ENCODE measurements at places on chromosomes 6 and 20.

DNA sequence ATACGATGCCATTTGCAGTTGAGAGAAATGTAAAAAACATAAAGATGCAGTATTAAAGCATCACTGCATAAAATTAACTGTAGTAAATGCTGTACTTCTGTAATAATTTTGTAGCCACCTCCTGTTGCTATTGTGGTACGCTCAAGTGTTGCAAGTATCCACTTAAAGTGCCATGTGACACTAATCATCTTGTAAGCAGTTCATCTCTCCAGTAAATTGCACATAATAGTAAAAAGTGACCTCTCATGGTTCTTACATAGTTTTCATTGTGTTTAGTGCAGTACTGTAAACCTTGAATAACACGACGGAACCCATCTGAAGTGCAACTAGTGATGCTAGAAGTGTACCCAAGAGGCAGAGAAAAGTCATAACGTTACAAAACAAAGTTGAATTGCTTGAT is 190.1 kb upstream of the VGLL2 start:
- DNase-seq, result no peak

GRCh38 chr6:11172501-11173327 is 59.8 kb downstream of the NEDD9 start:
- DNase-seq, result peak; percentile 73

- DNase-seq, result no peak
Measured at GRCh38 chr6:9380568-9380967, 945.2 kb upstream of the SLC35B3 start.

DNA sequence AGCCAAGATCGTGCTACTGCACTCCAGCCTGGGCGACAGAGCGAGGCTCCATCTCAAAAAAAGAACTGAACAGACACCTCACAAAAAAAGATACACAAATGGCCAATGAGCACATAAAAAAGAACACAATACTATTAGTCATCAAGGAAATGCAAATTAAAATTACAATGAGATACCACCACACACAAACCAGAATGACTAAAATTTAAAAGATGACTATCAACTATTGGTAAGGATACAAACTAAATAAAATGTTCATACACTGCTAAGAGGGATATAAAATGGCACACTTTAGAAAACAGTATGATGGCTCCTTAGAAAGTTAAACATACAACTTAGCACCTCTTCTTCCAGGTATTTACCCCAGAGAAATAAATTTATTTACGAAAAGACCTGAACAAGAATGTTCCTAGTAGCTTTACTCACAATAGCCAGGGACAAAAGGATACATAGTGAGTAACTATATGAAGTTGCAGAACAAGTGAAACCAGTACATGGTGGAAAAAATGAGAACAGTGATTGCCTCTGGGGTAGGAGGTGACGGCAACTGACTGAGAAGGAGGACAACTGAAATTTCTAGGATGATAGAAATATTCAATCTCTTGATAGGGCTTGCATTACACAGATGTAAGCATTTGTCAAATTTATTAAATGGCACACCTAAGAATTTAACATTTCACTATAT is 53.2 kb downstream of the FAM8A1 start:
- no peak for DNase-seq

DNA sequence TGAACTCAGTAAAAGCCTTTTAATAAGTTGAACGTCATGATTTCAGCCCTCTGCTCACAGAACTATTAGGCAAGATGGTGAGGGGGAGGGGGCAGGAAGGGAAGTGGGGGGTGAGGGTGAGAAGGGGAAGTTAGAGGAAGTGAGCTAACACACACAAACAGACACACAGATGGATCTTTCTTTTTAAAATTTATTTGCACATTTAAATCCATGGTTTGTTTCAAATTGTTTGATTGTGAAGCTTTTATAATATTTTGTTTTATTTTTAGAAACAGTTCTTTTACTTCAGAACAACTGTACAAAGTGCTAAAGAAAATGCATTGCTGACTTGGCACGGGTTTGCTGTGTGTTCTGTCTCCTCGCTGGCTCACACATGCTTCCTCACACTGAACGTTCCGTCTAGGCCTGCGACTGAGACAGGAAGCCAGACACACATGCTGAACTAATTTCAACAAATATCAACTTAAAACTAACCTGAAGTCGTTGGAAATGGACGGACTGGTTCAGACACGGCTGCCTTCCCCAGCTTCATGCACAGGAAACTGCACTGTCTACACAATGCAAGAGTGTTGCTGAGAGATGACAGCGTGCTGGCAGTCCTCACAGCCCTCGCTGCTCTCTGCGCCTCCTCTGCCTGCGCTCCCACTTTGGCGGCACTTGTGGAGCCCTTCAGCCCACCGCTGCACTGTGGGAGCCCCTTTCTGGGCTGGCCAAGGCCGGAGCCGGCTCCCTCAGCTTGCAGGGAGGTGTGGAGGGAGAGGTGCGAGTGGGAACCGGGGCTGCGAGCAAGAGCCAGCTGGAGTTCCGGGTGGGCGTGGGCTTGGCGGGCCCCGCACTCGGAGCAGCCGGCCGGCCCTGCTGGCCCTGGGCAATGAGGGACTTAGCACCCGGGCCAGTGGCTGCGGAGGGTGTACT is 8.1 kb upstream of the ZBP1 start:
- no peak for DNase-seq

- DNase-seq, result no peak
Measured at GRCh38 chr20:7410150-7410549, 530.1 kb downstream of the HAO1 start.

GRCh38 chr20:62646851-62647520 is 4.7 kb downstream of the SLCO4A1 start:
- no peak for DNase-seq

DNA sequence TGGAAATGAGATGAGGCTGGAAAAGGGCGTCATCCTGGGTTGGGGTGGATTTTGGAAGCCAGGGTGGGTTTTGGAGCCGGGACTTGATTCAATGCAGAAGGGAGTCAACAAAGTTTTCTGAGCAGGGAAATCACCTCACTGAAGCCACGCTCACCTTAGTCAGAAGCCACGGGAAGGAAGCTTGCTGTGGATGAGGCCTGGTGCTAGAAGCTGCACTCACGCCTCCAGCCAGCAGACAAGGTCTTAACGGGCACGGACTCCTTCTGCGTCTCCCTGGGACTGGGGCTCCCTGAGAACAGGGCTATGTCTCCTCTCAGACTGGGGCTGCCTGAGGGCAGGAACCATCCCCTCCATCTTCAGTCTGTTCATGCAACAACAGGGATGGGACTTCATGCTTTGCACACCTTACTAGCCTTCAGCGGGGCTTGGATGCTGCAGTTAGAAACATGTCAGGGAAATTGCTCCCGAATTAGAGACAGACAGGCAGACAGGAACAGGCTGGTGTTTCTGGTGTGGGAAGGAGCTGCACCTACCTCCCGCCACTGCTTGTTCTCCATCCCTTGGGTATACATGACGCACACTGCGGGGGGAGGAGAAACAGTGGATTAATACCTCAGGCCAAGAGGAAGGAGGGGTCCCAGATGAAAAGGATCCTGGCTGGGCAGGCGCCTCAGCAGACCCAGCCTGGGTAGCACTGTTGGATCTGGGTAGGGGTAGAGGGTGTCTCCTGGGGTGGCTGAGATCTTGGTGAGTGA is 17.5 kb downstream of the CPNE5 start:
- DNase-seq, result no peak

- DNase-seq, result no peak
Measured at GRCh38 chr6:153073841-153074240, 57.2 kb downstream of the RGS17 start.

GRCh38 chr6:3377536-3378397 is 79.1 kb downstream of the SLC22A23 start:
- no peak for DNase-seq

GRCh38 chr6:138538390-138539031 is 39.2 kb upstream of the NHSL1 start:
- no peak for DNase-seq

DNA sequence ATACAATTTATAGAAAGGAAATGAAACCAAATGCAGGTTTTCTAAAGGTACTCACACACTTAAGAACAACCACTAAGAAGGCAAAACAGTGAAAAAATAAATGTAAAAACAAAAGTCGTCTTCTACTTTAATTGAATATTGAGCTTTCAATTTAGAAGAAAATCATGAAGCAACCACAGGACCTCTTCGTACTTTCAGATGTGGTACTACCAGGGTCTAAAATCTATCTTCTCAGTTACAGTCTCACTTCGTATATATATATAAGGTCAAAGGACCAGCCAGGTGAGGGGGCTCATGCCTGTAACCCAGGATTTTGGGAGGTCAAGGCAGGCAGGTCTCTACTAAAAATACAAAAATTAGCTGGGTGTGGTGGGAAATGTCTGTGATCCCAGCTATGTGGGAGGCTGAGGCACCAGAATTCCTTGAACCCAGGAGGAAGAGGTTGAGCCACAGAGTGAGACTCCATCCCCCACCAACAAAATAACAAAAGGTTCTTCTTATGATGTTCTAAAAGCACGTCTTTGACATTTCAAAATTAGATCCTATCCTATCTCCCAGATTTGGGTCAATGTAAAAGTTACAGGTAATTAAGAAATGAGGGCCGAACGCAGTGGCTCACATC is 12.5 kb downstream of the ROMO1 start:
- DNase-seq, result no peak

DNA sequence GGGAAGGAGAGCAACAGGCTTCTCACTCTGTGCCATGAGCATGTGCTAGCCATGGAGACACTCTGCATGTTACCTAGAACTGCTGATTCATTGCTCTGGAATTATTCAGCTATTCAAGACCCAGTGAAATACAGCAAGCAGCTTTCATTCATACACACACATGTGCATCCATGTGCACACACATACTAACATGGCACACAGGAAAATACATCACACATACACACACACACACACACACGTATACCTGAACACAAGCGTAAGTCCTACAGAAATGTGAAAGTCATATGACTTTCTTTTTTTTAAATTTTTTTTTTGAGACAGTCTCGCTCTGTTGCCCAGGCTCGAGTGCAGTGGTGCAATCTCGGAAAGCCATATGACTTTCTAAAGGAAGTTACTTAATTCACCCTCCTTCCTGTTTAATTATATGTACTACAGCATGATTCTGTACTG is 108.2 kb upstream of the NFATC2 start:
- no peak for DNase-seq

- no peak for DNase-seq
Measured at GRCh38 chr6:147716434-147716833, 207.9 kb downstream of the SAMD5 start.

- no peak for DNase-seq
Measured at GRCh38 chr6:149895048-149895590, 2.8 kb downstream of the RAET1E start.

DNA sequence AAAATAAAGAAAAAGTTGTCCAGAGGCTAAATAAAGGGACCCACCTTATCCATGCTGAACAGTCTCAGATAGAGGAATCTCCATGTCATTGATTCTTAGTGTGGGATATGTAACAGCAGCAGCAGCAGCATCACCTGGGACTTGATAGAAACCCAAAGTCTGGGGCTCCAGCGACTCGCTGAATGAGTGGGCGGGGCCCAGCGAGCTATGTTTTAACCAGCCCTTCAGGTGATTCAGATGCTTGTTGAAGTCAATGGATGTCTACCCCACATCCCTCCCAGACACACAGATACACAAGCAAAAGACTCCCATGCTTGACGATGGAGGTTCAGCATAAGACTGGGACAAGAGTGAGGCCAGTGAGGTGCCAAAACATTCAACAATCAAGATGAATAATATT is 298.6 kb downstream of the UBE3D start:
- no peak for DNase-seq

GRCh38 chr6:140346428-140346827 is 972.0 kb upstream of the CITED2 start:
- DNase-seq, result no peak

DNA sequence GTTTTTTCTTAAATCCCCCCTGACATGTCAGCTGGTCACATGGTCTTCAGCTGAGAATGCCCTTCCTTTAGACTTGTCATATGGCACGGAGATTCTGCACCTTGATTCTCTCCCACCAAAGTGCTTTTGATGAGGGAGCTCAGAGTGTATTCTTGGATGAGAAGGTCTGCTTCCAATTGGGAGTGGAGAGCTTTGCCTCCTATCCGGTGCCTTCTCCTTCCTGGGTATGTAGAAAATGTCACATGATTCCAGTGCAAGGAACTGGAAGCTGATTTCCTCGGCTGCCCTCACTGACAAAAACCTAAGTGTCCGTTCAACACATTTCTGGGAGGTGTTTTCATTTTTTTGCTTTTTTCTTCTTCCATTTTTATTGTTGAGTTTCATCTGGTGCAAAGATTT is 197.2 kb downstream of the TFAP2C start:
- no peak for DNase-seq

- no peak for DNase-seq
Measured at GRCh38 chr6:5813625-5814027, 193.1 kb downstream of the NRN1 start.

- DNase-seq, result no peak
Measured at GRCh38 chr6:52330470-52330869, 31.5 kb upstream of the PAQR8 start.

GRCh38 chr6:102114402-102114801 is 720.9 kb downstream of the GRIK2 start:
- DNase-seq, result no peak

GRCh38 chr20:62318400-62319345 is 15.9 kb downstream of the ADRM1 start:
- DNase-seq, result no peak

DNA sequence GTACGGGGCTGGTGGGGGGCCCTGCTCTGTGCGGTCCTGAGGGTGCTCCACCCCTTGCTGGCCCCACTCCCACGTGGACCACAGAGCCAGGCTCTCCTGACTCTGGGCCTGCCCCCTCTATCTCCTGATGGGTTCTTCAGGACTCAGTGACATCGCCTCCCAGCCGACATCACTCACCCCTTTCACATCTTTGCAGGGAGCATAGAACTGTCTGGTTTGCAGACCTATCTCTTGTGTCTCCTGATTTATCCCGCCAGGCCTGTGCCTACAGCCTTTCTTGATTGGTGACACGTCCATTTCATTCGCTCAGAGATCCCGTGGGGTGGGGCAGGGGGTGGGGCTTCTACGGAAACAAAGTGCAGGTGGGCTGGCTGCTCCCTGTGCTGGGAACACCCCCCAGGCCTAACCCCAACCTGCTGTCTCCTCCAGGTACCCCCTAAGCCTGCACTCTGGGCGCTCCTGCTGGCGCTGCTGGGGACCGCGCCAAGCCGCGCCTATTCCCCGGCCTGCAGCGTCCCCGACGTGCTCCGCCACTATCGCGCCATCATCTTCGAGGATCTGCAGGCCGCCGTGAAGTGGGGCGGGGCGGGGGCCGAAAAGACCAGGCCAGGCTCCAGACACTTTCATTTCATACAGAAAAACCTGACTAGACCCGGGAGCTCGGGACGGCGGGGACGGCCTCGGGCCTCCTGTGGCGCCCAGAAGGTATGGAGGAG is 1.7 kb downstream of the C20orf204 start:
- DNase-seq, result no peak

DNA sequence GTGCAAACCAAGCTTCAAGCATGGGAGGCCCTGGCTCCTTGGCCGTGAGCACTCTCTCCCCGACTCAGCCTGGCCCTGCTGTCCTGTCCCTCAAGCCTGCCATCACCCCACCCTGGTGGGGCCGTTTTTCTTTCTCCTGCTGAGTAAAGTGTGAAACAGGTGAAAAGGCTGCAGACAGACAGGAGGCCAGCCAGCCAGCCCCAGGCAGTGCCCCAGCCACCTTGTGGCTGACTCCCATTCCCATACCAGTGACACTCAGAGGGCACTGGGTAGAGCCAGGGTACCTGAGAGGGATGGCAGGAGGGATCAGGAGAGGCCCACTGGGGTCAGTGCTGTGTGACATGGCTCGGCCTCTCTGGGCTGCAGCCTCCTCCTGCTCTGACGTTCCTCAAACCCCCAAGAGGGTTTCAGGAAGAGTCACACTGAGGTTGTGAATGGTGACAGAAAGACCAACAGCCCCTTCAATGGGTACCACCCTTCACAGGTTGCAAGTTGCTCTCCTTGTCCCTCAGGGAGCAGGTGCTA is 35.9 kb upstream of the BPIFA2 start:
- no peak for DNase-seq
